Activated CD4-positive, alpha-beta T cell treated with anti-CD3 and anti-CD28 coated beads, Interleukin-2, amount 50 U/mL, for 48 hours (primary cell): ENCODE measurements at places on chromosomes 7 and 10.

DNA sequence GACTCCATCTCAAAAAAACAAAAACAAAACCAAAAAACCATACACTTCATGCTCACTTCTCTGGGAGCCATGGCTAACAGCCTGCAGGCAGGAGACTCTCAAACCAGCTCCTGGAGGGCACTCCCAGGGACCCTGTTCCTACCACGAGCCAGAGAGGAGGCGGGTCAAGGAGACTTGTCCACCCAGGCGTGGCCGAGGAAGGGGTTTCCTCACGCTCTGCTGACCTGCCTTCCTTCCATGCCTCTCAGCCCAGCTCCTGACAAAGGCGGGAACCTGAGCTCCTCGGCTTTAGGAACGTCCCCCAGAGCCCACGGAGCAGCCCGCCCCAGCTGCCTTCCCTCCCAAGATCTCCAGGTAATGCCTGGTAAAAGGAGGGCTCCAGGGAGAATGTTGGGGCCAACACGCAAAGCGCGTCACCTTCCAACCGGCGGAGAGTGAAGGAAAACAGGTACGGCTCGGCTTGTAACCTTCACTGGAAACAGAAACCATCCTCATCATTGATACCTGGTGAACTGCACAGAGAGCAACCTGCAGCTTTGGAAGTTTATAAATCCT is 9.5 kb downstream of the GPR146 start:
- no peak for DNase-seq

DNA sequence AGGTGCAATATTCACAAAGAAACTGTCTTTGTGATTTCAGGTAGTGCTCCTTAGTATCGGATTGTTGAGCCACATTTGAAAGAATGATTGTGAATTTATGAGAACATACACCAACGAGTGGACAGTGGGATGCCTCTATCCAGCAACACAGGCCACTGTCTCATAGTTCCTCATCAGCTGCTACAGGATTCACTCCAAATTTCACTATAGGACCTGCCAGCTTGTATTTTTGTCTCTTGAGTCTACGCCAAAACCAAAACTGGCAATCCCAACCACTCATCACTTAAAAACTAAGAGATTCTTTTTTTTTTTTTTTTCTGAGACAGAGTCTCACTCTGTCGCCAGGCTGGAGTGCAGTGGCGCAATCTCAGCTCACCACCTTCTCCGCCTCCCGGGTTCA is 964.5 kb downstream of the CNTNAP2 start:
- DNase-seq = no peak

- no peak for DNase-seq
Observed at GRCh38 chr7:158174947-158175346, 412.7 kb downstream of the PTPRN2 start.

DNA sequence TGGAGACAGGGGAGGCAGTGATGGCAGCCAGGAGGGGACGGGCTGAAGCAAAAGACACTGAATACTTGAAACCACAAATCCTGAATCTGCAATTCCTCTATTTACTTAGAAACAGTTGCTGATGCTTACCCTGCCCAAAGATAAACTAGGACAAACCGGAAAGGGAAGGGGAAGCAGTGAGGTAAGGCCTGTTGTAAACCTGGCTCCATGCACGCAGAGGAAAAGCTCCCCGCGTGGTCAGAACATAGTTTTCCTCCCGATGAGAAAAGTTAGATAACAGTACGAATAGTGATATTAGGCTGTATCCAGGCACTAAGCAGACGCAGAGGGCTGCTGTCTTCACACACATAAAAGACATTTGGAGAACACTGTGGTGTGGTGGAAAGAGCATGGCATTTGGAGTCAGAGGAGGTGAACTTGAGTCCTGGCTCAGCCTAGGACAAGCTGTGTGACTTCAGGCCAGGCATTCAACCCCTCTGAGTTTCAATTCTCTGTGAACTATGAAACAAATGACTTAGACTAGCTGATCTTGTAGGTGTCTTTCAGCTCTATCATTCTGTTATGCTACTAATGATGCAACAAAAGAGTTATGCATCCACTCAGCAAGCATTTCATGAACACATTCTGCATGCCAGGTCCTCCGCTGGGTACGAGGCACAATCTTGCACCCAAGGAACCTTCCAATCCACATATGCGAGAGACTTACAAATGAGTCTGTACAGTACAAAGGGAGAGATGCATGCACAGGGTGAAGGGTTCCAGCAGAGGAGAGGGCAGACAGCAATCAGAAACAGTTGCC is 80.9 kb downstream of the SORBS1 start:
- no peak for DNase-seq

- no peak for DNase-seq
Observed at GRCh38 chr7:74039337-74039736, 11.4 kb downstream of the ELN start.

DNA sequence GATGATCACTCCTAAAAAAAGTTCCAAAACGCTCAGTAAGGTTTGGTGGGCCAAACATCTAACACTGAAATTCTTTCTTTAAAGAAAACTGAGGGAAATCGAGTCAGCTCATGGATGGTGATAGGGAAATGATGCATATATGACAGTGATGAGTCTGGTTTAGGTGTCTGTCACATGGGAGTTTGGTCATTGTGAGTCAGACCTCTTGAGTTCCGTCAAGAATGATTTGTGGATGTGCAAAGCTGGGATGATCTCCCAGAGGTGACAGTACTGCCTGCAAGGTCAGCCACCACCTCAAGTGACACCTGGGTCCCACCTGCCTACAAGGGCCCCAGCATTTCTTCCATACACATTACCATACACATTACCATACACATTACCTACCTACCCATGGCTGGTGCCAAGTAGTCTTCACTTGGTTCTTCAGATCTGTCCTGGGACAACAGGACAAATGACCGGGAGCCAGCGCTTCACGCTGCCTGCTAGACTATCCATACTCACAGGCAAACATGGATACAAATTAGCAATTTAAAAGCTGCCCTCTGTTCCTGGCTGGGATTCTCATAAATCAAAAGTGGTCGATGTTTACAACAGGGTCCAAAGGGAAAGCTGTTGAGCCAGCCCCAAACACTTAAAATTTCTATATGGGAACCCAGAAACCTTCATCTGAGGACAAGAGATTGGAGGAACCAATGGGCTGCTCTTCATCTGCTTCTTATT is 128.4 kb downstream of the ADAM12 start:
- no peak for DNase-seq

GRCh38 chr7:82384051-82384464 is 59.5 kb downstream of the CACNA2D1 start:
- no peak for DNase-seq

GRCh38 chr10:97498841-97499560 is at the start of gene UBTD1:
UBTD1 (plus strand) TSS chr10:97498924; CDS start chr10:97499204, 280 bp downstream.
- DNase-seq = peak; percentile 31

DNA sequence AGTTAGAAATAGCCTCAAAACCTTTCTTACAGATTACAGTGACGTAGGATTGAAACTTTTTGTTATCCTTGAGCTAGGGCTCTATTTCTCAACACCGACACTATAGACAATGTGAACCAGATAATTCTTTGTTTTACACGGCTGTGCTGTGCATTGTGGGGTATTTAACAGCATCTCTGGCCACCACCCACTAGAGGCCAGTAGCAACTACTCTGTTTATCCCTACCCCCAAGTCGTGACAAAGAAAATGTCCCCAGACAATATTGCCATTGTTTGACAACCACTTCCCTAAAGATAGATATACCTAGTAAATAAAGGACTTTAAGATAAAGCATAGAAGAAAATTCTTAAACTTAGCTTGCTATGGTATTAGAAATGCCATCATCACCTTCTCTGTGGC is 359.6 kb downstream of the ARL4A start:
- no peak for DNase-seq

- DNase-seq = peak; percentile 3
Observed at GRCh38 chr10:5413012-5413938, 918 bp downstream of the NET1 start.

DNA sequence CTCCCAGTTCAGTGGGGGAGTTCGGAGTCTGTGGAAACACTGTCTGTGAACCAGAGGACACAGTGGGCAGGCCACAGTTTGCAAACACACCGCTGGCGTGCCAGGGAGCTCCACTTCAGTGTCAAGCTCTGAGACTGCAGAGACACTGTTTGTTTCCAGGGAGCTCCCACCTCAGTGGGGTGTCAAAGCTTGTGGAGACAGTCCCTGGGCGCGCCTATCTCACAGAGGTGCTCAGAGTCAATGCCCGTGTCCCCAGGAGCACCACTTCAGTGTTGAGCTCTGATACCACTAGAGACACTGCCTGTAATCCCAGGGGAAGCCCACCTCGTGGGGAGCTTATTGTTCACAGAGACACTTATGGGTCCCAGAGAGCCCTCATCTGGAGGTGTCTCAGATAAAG is 4.3 kb downstream of the MYO1G start:
- no peak for DNase-seq

GRCh38 chr10:30826679-30827078 is 197.1 kb upstream of the LYZL2 start:
- no peak for DNase-seq

- no peak for DNase-seq
Observed at GRCh38 chr10:59279476-59279875, 82.9 kb downstream of the FAM13C start.

DNA sequence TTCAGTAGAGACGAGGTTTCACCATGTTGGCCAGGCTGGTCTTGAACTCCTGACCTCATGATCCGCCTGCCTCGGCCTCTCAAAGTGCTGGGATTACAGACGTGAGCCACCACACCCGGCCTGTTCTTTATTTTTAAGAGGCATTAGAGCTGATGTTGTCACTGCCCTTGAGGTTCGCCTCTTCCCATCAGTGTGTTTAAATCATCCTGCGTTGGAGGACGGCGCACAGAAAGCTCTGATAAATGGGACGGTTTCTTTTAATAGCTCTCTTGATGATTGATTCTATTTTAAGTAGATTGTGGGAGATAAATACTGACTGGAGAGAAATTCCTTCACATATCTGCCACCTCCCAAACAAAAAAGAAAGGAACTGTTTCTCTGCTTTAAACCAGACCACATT is 29.0 kb downstream of the UPP1 start:
- no peak for DNase-seq

DNA sequence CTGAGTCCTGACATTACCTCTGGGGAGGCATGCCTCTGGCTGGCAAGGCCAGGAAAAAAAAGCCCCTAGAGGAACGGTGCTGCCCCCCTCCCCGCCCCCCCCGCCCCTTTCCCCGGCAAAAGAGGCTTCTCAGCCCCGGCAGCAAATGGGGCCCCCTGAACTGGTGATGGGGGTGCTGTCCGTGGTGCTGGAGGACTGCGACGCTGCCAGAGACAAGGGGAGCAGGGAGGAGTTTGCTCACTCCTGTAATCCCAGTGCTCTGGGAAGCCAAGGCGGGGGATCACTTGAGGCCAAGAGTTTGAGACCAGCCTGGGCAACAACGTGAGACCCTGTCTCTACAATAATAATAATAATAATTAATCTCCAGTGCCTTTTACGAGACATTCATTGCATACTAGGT is 23.7 kb downstream of the SRRM3 start:
- DNase-seq = peak; percentile 24

DNA sequence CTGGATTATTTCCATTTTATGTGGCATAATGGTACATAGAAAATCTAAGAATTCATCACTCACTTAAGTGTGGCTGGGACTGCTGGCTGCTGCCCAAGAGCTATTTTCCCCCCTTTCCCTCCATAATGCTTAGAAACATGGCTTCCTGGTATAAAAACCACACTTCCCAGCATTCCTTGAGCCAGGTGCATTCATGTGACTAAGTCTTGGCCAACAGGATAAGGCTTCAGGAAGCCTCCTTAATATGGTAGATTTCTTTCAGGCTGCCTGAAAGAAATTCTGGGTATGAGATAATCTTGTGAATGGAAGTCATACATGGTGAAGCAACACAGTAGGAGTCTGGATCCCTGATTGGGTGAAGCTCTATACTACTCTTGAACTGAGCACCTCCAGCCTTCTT is 178.0 kb downstream of the JAZF1 start:
- DNase-seq = no peak
